Thoracic aorta (tissue), 2 donors: ENCODE measurements at places on chromosomes 6 and 20. TPM values are rescaled to one million over a fixed set of nuclear protein-coding genes. Genes with fewer than 3 reads are reported as not detected.
A peak's percentile ranks its signal among the peaks of the same experiment; 100 is the strongest.

The TTK gene
- total RNA-seq, result 5.3 TPM

The TMC2 gene
- not detected for total RNA-seq

The ENPP4 gene
- total RNA-seq, result 21.8 TPM

DNA sequence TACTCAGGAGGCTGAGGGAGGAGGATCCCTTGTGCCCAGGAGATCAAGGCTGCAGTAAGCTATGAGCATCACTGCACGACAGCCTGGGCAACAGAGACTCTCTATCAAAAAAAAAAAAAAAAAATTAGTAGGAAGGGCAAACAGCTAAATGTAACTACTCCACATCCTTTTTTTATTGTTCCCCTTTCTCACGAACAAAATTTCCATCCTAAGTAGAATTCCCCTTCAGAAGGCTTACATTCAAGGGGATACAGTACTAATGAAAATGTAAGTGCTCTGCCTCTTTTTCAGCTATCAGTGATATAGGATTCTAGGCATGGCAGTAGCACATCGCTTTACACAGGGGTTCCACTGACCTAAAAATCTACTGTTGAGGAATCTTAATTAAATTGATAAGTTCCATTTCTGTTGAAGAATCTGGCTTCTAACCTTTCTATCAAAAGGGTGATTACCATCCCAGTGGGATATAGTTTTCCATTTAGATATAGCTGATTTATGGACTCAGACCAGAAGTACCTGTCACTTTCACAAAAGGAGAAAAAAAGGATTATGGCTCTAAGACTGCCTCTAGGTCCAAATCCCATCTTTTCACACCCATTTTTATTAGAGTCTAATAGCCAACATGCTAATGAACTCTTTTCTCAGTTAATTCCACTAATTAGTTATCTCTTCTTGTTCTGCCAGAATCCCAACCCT is 2.6 kb downstream of the B4GALT5 start:
- peak overlapping the region; percentile 75 for H3K27ac ChIP-seq
- peaks cover 21% of the 10 kb centered on the region for H3K4me1 ChIP-seq
- DNase-seq, result no peak
- H3K4me3 ChIP-seq, result no peak overlapping the region
- H3K36me3 ChIP-seq, result no peaks in the 10 kb centered on the region
- H3K27me3 ChIP-seq, result no peaks in the 10 kb centered on the region

DNA sequence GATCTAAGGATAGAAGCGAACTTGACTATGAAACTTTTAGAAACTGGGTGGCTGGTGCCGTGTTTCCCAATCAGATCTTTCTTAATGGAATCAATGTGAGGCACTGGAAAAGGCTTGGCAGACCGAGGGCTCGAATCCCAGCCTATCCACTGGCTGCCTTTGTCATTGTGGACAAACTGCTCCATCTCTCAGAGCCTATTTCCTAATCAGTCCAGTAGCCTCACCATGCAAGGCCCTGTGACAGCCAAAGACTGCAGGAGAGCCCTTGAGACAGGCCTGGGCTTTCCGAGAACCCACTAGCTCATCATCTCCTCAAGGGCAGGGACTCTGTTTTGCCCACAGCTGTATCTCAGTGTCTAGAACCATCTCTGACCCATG is 43.4 kb downstream of the SPDEF start:
- no peaks in the 10 kb centered on the region for H3K4me1 ChIP-seq
- H3K27me3 ChIP-seq, result no peaks in the 10 kb centered on the region
- no peaks in the 10 kb centered on the region for H3K36me3 ChIP-seq
- no peak overlapping the region for H3K27ac ChIP-seq
- DNase-seq, result no peak

DNA sequence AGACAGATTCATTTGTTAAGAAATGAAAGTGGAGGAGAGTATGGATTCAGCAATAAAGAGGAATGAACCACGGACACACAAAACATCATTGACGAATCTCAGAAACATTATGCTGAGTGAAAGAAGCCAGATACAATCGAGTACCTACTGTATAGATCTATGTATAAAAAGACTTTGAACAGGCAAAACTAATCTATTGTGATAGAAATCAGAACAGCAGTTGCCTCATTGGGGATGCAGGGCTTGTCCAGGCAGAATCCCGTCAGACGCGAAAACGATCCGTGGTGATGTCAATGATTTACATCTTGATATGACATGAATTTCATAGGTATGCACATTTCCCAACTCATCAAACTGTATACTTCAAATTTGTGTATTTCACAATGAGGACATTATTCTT is 265.2 kb downstream of the CBLN4 start:
- no peaks in the 10 kb centered on the region for H3K4me1 ChIP-seq
- H3K36me3 ChIP-seq, result no peaks in the 10 kb centered on the region
- no peak for DNase-seq
- H3K4me3 ChIP-seq, result no peak overlapping the region
- H3K27ac ChIP-seq, result no peak overlapping the region
- H3K27me3 ChIP-seq, result no peaks in the 10 kb centered on the region

- H3K36me3 ChIP-seq, result no peaks in the 10 kb centered on the region
- H3K27me3 ChIP-seq, result no peaks in the 10 kb centered on the region
- H3K4me1 ChIP-seq, result no peaks in the 10 kb centered on the region
- no peak overlapping the region for H3K27ac ChIP-seq
Observed at GRCh38 chr6:76465410-76465809, 392.9 kb upstream of the IMPG1 start.
